ENCODE measurements at places on chromosomes 4 and X.

- peak; percentile 78 for DNase-seq
Measured at GRCh38 chrX:118807151-118808017, 16.2 kb upstream of the ZCCHC12 start.

DNA sequence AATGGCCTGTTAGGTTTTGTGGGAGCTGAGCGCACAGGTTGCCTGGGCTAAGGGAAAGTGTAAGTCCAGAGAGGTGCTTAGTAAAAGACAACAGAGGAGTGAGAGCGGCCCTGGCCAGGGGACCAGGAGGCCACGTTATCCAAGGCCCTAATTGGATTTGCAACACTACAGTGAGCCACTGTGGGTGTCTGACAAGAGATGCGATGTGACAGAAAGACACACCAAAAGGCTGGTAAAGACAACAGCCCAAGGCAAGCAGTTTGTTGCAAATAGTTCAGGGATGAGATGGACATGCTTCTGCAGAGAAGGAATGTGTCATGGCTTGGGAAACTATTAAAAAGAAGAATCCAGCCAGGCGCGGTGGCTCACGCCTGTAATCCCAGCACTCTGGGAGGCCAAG is 162.7 kb upstream of the KIT start:
- no peak for DNase-seq

DNA sequence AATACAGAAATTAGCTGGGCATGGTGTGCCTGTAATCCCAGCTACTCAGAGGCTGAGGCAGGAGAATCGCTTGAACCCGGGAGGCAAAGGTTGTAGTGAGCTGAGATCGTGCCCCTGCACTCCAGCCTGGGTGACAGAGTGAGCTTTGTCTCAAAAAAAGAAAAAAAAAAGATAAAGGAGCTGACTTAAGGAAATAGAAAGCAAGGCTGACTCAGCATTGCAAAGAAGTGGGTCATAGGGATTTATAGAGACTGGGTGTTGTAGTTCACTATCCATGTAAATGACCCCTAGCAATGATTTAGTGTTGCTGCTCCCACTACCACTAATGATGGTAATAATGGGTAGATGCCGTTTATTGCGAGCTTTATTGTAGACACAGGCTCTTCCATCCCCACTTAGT is 47.6 kb downstream of the ADD1 start:
- DNase-seq, result no peak

GRCh38 chr4:37324546-37324945 is 80.0 kb downstream of the NWD2 start:
- DNase-seq, result no peak

DNA sequence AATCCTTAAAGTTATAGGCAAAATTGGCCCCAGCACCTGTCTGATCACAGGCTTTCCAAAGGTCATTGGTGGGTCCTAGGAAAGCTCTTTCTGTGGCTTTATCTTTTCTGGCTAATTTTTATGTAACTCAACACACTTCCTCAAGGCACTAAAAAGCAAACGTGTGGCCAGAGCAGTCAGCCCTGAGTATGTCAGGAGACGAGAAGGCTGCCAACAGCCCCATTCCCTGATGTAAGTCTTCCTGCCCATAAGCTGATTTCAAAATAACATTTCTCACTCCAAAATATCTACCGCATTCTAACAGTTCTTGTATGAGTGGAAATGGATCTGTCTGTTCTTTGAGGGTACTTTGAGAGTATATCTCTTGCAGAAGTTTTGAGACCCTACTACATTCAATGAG is 25.5 kb upstream of the FUNDC1 start:
- no peak for DNase-seq

Measured in HEK293T (cell line).